ENCODE measurements at places on chromosomes 5 and 9. TPM values are rescaled to one million over a fixed set of nuclear protein-coding genes. Genes with fewer than 3 reads are reported as not detected.

Gene C9orf153
- not detected for total RNA-seq

- no peak for DNase-seq
Measured at GRCh38 chr9:126415741-126416370, 89.2 kb downstream of the MVB12B start.

- no peak for DNase-seq
Measured at GRCh38 chr5:84372066-84372695, 12.5 kb downstream of the EDIL3 start.

DNA sequence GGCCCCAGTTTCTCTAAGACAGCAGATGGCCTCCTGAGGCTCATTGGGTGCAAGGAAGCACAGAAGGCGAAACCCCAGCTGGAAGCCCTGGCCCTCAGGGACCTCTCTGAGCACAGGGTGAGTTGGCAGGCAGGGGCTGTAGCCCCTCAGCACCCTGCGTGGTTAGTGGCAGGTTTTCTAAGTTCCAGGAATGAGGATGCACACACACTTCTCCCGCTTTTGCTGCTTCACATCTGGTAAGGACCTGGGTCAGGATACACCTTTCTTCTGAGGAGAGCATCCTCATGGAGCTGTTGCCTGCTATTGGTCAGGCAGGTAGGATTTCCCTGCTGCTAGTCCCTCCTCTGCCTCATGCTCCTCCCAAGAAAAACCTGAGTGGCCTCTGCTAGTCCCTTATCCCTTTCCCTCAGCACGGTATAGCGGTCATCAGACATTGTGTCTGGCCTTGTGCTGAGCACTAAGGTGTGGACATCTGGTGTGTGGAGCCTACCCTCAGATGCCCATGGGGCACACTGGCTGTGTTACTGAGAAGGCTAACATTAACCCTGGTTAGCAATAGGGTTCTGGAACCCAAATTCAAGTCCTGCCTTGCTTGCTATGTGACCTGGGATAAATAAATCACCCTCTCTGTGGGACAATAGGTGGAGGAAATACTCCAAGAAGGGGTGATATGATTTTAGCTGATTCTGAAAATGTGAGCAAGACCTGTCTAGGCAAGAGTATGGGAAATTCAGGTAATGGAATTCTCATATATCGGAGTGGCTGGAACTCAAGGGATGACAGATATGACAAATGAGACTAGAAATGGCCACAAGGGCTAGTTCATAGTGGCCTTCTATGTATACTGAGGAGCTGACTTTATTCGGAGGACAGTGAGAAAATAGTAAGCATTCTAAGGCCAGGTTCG is 1.6 kb downstream of the SLC22A4 start:
- DNase-seq, result no peak

DNA sequence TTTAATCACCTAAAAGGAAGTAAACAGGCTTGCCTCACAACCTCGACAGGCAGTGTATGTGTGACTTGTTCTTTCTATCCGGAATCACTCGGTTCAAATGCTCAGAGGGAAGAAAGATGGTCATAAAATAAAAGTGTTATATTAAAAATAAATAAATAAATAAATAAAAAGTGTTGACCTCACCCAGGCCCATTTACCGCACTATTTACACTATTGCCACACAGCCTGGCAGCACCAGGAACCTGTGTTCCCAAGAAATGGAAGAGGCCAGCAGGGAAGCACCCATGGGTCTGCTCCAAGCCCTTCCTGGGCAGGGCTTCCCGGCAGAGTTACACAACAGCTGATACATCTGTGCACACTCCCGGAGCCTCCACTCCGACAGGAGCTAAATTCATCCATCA is 127.9 kb downstream of the EFNA5 start:
- peak; percentile 73 for DNase-seq

DNA sequence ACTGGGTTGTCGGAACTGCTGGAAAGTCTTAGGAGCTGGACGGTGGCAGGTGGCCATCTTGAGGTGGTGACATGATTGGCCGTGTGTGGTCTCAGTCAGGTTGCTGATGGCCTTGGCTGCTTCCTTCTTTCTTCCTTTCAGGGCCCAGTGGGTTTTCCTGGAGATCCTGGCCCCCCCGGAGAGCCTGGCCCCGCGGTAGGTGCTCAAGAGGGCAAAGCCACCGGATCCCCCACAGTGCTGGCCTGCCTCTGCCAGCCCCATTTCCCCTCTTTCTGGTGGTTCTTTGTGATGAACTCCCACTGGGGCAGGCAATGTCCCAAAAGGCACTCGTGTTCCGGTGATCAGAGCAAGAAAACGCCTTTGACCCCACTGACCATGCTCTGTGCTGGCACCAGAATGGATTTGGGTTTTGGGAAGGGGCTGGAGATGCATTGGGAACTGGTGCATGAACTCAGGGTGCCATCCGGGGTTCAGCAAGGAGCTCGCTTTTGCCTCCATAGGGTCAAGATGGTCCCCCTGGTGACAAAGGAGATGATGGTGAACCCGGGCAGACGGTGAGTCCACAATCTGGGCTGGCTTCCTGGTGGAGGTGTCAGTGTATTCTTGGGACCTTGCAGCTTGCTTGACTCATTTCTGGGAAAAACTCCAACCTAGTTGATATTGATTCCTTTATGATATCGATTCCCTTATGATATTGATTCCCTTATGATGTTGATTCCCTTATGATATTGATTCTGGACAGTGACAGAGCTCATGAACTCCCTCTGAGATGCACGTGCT is 65.0 kb upstream of the FCN2 start:
- DNase-seq, result no peak

- DNase-seq, result no peak
Measured at GRCh38 chr9:108083160-108083750, 593.7 kb upstream of the KLF4 start.

GRCh38 chr5:22852807-22853660 is at the start of gene CDH12:
Gene CDH12, minus strand, starts transcription at chr5:22853344.
- DNase-seq, result peak; percentile 35

Gene PCDHB1
- not detected for total RNA-seq

DNA sequence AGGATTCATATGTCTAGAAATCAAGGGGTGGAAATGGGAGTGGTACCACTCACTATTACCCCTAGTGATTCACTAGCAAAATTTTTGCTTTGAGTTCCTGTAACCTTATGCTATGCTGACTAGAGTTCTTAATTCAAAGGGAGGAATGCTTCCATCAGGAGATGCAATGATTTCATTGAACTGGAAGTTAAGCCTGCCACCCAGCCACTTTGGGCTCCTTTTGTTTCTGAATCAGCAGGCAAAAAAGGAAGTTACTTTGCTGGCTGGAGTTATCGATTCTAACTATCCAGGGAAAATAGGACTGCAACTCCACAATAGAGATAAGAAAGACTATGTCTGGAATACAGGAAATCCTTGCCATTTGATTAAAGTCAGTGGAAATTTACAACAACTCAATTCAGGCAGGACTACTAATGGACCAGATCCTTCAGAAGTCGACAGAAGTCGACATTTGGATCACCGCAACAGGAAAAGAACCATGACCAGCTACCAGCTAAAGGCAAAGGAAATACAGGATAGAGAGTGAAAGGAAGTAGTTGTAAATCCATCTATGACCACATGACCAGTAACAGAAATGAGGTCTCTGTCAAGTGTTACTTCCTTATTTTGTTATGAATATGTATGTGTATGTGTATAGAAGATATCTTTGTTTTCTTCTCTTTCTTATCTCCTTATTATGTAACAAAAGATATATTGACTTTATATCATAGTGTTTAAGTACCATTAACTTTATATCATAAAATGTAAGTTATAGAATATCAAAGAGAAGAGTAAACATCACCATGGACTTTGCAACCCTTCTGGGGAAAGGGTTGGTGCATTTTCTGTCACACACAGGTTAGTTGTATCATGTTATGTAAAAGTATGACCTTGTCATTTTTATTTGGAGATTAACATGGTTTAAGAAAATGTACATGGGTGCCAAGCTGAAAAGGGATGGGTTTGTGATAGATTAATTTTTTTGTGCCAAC is 198.7 kb upstream of the HAPLN1 start:
- no peak for DNase-seq

Gene PHF2
- total RNA-seq, result 13.9 TPM

Gene SPATA31A1
- not detected for total RNA-seq

DNA sequence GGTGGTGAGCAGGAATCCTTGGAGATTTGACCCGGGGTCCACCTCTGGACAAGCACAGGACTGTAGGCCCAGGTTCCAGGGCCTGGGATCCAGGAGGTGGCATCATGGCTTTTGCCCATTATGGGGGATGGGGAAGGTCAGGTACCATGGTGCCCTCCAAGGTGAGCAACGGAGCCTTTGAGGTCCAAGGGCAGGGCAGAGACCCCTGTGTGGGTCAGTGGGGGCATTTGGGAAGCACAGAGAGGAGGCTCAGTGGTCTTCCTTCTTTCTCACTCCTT is 117.7 kb downstream of the RXRA start:
- DNase-seq, result no peak
